ENCODE measurements at places on chromosomes 2 and 18. TPM values are rescaled to one million over a fixed set of nuclear protein-coding genes. Genes with fewer than 3 reads are reported as not detected.

POTEC gene
- not detected for total RNA-seq

IL37 gene
- total RNA-seq: not detected

CFAP53 gene
- 0.47 TPM for total RNA-seq

RPRM gene
- not detected for total RNA-seq

REG3A gene
- not detected for total RNA-seq

ABCB11 gene
- total RNA-seq: not detected

SP140L gene
- total RNA-seq: 55.3 TPM

CPO gene
- not detected for total RNA-seq

SCYGR4 gene
- not detected for total RNA-seq

ASXL3 gene
- total RNA-seq: not detected

MGAT5 gene
- total RNA-seq: 77.5 TPM

ACMSD gene
- total RNA-seq: not detected

SLC9A4 gene
- not detected for total RNA-seq

GPBAR1 gene
- total RNA-seq: 1.8 TPM

OSBPL6 gene
- 0.11 TPM for total RNA-seq

UNC50 gene
- 17.5 TPM for total RNA-seq

PSD4 gene
- total RNA-seq: 96.5 TPM

KIF1A gene
- total RNA-seq: not detected

PDE1A gene
- not detected for total RNA-seq

MYO3B gene
- total RNA-seq: not detected

RNF181 gene
- total RNA-seq: 43.8 TPM

LRATD1 gene
- not detected for total RNA-seq

MEP1B gene
- not detected for total RNA-seq

NPC1 gene
- total RNA-seq: 17.2 TPM

ABCG5 gene
- not detected for total RNA-seq

SP110 gene
- 59.4 TPM for total RNA-seq

PID1 gene
- total RNA-seq: 0.38 TPM

ATP8B1 gene
- not detected for total RNA-seq

SAG gene
- 0.03 TPM for total RNA-seq

CHRND gene
- total RNA-seq: not detected

IL18RAP gene
- 2.3 TPM for total RNA-seq

KCNS3 gene
- total RNA-seq: not detected

POTEE gene
- not detected for total RNA-seq

PUS10 gene
- total RNA-seq: 2.0 TPM

SP9 gene
- not detected for total RNA-seq

CYTIP gene
- 490 TPM for total RNA-seq

POTEJ gene
- total RNA-seq: not detected

TFPI gene
- total RNA-seq: 0.17 TPM

FOXD4L1 gene
- not detected for total RNA-seq

ABHD1 gene
- total RNA-seq: 1.0 TPM

SERPINB8 gene
- 9.8 TPM for total RNA-seq

QPCT gene
- total RNA-seq: 0.53 TPM

IL18R1 gene
- 9.1 TPM for total RNA-seq

ZNF521 gene
- total RNA-seq: not detected

CD28 gene
- 130 TPM for total RNA-seq

MARCHF4 gene
- not detected for total RNA-seq

TBR1 gene
- not detected for total RNA-seq

IL1A gene
- not detected for total RNA-seq

IL1F10 gene
- not detected for total RNA-seq
